ENCODE measurements at places on chromosomes 16 and 17. TPM values are rescaled to one million over a fixed set of nuclear protein-coding genes. Genes with fewer than 3 reads are reported as not detected.
A peak's percentile ranks its signal among the peaks of the same experiment; 100 is the strongest.

The PSKH1 gene
- total RNA-seq = 9.0 TPM

DNA sequence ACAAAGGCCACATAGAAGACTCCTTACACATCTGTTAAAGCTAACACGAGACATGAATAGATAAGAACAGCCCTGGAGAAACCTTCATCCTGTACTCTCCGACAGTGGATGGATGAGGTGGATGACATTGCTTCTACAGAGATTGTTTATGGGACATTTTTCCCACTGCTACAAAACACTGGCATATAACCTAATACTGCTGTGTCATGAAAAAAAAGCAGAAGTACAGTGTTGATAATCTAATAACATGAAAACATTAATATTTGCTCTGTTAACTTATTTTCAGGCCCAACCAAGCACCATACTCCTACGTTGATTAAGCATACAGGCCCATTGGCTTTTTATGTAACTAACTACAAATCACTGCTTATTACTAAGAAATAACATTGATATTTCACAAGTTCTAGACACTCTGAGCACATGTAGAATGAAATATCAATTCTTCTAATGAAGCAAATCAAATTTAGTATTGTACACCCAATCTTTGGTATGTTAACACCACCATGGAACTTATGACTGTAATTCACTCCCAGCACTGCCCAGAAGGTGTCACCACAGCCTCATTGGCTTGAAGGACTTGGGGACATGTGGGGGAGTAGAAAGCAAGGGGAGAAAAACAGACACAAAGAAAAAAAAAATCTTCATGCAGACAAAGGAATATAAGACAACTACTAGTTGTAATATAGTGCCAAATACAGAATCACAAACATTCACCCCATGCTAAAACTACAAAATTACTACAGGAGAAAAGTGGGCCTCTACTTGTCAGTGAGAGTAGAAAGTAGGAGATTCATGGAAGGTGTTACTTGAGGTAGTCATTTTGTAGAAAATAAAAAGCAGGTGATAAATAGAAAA, 330.0 kb upstream of the PMFBP1 start:
- peak; percentile 76 for DNase-seq

- DNase-seq = peak; percentile 45
Observed at GRCh38 chr16:57479976-57480753, 6.1 kb downstream of the DOK4 start.

DNA sequence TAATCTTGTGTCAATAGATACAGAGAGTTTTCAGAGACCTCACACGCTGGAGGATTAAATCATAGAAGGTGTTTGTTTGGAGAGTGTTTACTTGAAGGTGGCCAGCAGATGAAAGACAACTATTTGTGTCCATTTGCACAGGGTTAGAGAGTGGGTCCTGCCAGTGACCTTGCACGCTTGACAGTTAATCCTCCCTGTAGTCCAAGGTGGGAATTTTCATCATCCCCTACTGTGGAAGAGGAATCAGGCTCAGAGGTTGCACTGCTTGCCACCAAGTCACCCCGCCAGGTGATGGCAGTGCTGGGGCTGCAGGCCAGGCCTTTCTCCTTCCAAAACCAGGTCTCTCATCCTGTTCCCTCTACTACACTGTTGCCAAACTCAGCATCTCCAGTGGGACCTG, 12.3 kb downstream of the CDH1 start:
- no peak for DNase-seq

The SCGB1C2 gene
- total RNA-seq = not detected

The SULT1A1 gene
- 7.1 TPM for total RNA-seq

The SLFN12L gene
- 0.19 TPM for total RNA-seq

The MTSS2 gene
- 84.4 TPM for total RNA-seq

DNA sequence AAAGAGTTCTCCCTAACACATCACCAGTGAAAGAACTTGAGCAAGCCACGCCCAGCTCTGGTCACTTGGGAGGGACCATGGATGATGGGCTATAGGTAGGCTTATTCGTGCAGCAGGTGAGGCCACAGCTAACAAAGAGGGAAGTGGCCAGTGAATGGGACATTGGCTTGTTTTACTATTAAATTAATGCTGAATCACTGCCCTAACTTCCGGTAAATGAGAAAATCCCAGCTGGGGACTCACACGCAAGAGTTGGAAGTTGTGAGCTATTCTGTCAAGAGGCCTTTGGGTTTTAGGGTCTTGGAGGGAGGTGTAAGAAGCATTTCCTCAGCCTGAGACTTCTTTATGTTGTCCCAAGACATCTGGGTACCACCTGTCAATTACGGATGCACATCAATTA, 315.3 kb downstream of the XYLT1 start:
- no peak for DNase-seq

- DNase-seq = no peak
Observed at GRCh38 chr16:50884066-50884860, 142.4 kb downstream of the CYLD start.

GRCh38 chr17:61966191-61966590, 38.4 kb upstream of the INTS2 start:
- no peak for DNase-seq

GRCh38 chr16:69840975-69841374, 78.8 kb downstream of the WWP2 start:
- no peak for DNase-seq

GRCh38 chr16:3488801-3489200, 6.5 kb downstream of the C16orf90 start:
- peak; percentile 25 for DNase-seq

DNA sequence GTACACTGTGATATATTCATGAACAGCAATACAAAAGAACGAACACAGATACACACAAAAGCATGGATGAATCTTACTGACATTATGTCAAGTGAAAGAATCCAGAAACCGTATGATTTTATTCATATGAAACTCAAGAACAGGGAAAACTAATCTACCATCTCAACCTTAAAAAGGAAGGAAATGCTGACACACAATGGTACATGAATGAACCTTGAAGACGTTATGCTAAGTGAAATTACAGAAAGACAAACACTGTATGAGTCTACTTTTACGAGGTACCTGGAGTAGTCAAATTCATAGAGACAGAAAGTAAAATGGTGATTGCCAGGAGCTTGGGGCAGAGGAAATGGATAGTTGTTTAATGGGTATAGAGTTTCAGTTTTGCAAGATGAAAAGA, 8.7 kb upstream of the PRKCB start:
- DNase-seq = no peak

GRCh38 chr16:24490866-24491265, 48.5 kb upstream of the RBBP6 start:
- DNase-seq = no peak

The AFMID gene
- total RNA-seq = 34.7 TPM

- no peak for DNase-seq
Observed at GRCh38 chr17:1486802-1487695, 5.4 kb downstream of the MYO1C start.

DNA sequence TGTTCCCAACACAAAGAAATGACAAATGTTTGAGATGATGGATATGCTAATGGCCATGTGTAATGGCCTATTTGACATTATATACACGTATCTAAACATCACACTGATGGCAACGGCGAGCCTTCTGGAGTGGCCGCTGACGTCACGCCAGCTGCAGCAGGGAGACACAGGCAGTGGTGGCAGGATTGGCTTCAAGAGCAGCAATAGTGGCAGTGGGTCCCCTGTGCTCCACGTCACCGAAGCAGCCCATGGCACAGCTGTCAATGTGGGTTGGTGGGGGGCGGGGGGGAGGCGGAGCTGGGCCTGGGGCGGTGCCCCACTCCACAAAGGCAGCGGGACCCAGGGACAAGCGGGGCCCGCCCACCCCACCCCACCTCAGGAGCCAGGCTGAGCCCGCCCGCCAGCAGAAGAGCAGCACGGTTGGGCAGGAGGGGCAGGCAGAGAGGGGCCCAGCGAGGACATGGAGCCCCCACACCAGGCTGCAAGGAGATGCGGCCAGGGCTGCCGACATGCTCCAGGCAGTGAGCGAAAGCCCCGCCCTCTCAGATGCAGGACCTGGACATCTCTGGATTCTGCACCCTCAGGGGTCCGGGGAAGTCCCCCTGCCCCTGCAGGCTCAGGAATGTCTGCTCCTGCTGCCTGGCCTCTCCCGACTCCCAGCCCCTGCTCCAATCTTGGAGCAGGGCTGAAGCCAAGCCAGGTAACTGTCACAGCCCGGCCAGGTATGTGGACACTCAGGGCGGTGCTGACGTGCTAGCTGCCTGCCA, 64.6 kb downstream of the USP32 start:
- DNase-seq = no peak

DNA sequence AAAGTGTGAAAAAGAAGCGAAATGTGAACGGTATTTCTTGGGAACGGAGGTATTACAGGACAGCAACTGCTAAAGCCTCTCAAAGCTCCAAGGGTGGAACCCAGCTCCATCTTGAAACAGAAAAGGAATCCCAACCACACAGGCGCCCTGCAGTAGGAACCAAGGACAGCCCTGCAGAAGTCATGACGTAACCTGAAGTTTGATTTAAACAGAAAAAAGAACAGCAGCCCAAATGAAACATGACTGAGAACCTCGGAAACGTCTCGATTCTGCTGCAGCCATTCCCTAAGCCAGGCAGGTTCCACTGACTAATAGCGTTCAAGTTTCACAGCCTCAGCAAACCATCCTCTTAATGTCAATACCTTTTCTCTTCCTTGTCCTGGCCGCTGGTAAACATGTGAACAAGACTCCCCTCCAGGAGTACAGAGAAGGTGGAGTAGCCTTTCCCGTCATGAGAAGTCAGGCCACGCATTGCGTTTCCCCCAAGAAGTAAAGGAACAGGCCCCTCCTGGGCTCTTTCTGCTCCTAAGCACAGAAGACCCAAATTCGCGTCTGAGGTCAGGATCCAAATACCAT, 20.1 kb downstream of the SIAH1 start:
- DNase-seq = no peak

The DNAI2 gene
- not detected for total RNA-seq

GRCh38 chr17:40678902-40679522, 14.0 kb upstream of the KRT222 start:
- DNase-seq = no peak

DNA sequence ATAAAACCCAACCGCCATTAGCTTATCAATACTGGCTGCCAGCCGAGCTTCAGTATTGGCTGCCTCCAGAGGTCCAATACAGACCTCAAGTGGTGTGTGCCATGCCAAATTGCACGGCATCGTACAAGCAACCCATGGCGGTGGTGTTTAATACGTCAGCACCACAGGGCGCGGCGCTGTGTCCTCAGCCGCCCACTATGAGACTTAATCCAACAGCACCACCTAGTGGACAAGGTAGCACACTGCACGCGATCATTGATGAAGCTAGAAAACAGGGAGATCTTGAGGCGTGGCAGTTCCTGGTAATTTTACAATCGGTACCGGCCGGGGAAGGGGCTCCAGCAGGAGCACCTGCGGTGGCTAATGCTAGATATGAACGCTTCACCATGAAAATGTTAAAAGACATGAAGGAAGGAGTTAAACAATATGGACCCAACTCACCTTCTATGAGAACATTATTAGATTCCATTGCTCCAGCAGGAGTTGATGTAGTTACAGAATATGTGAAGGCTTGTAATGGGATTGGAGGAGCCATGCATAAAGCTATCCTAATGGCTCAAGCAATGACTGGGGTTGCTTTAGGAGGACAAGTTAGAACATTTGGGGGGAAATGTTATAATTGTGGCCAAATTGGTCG, 15.4 kb downstream of the FLYWCH1 start:
- peak; percentile 84 for DNase-seq

DNA sequence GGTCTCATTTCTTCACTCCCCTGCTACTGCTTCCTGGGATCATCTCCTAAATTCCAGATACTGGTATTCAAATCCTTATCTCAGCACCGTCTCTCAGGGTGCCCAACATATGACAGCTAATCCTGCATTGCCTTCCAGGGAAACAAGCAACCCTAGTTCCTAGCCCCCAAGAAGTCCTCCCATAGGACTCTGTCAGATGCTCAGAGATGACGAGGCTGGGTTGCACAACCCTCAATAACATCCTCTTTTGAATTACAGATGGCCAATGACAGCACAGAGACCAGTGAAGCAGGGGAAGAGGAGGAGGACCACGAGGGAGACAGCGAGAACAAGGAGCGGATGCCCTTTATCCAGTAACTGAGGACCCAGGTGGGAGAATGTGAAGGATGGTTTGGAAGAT, 45.0 kb upstream of the CLEC3A start:
- no peak for DNase-seq

- DNase-seq = peak; percentile 3
Observed at GRCh38 chr16:72221630-72222024, 49.7 kb upstream of the PMFBP1 start.

GRCh38 chr16:66254751-66255150, 111.7 kb upstream of the CDH5 start:
- no peak for DNase-seq

GRCh38 chr17:61072648-61073047, 327.0 kb upstream of the TBX2 start:
- DNase-seq = no peak

DNA sequence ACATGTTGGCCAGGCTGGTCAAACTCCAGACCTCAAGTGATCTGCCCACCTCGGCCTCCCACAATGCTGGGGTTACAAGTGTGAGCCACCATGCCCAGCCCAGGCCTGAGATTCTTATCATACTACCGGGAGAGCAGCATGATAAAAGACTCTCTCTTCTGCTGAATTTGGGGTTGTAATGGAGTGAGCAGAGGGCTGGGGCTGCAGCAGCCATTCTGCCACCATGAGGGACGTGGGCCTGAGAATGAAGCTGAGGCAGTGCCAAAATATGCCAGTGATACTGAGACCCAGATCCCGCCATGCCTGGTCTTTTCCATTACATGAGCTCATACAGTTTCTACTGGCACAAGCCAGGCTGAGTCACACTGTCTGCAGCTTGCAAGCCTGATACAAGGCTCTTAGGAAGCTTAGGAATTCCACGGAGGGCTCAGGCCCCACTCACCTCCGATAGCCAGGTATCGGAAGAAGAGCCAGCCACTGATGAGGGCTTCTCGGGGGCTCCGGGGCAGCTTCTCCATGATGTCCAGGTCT, 19.6 kb upstream of the P2RX1 start:
- DNase-seq = peak; percentile 33

The HYDIN gene
- total RNA-seq = not detected

The HSPB9 gene
- total RNA-seq = not detected

- DNase-seq = peak; percentile 32
Observed at GRCh38 chr17:19569785-19570543, 36.3 kb downstream of the SLC47A1 start.

- DNase-seq = no peak
Observed at GRCh38 chr16:79573071-79573470, 27.5 kb downstream of the MAF start.

DNA sequence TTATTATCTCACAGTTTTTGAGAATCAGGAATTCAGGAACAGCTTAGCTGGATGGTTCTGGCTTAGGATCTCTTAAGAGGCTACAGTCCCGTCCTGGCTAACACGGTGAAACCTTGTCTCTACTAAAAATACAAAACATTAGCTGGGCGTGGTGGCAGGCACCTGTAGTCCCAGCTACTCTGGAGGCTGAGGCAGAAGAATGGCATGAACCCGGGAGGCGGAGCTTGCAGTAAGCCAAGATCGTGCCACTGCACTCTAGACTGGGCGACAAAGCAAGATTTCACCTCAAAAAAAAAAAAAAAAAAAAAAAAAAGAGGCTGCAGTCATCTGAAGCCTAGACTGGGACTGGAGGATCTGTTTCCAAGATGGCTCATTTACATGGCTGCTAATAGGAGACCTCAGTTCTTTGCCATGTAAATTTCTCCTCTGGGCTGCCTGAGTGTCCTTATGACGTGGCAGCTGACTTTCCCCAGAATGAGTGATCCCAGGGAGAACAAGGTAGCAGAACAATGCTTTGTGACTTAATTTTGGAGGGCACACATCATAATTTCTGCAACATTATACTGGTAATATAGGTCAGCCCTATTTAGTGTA, 95.8 kb upstream of the CORO6 start:
- no peak for DNase-seq

The KCTD19 gene
- total RNA-seq = not detected

GRCh38 chr16:81445143-81445961, 744 bp downstream of the CMIP start:
- peak; percentile 7 for DNase-seq

GRCh38 chr17:73851921-73852320, 207.7 kb upstream of the SDK2 start:
- no peak for DNase-seq
